ENCODE measurements at places on chromosomes 2 and 18.

DNA sequence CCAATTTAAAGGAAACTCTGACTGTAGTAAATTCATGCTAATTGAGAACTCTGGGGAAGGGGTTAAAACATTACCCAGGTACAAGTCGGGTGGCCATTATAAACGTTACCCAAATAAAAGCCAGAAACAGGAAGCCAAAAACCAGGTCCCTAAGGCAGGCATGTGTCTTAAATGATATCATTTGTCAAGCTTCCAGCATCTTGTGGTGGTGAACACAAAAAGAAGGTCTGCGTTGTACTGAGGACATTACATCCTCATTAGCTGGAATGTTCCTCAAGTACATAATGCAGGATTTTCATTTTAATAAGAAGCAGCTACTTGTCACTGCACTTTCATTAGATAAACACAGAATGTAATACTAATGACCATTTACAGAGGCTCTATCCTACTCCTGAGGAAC lies 10.9 kb downstream of the PTGR3 start:
- no peak overlapping the region for H3K27ac ChIP-seq
- H3K4me1 ChIP-seq, result peaks cover 45% of the 10 kb centered on the region
- no peaks in the 10 kb centered on the region for H3K27me3 ChIP-seq
- no peak overlapping the region for H3K4me3 ChIP-seq
- peaks cover 32% of the 10 kb centered on the region for H3K36me3 ChIP-seq

- H3K36me3 ChIP-seq, result no peaks in the 10 kb centered on the region
- DNase-seq, result no peak
- H3K27ac ChIP-seq, result no peak overlapping the region
- H3K27me3 ChIP-seq, result peaks cover 12% of the 10 kb centered on the region
These were observed 259.4 kb upstream of the ID2 start for GRCh38 chr2:8422450-8422800.

DNA sequence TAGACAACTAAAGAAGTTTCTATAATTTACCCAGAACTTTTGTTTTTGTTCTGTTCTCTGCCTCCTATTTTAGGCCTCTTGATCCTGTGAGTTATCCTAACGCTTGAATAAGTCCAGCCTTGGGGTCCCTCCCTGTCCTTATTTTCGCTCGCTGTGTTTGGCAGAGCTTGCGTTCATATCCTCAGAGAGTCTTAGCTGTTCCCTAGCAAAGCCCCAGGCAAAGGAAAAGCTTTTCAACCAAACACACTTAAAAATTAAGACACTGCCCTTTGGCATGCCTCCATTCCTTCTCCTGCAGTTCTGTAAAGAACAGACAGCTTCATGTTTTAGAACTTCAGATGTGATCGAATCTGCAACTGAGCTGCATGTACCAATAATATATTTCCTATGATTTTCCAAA lies 517.2 kb downstream of the SUCLG1 start:
- no peaks in the 10 kb centered on the region for H3K27me3 ChIP-seq
- no peaks in the 10 kb centered on the region for H3K4me1 ChIP-seq
- no peak for DNase-seq

GRCh38 chr2:1802046-1802445 lies 57.7 kb upstream of the PXDN start:
- peaks cover 6% of the 10 kb centered on the region for H3K4me1 ChIP-seq
- no peak overlapping the region for H3K4me3 ChIP-seq
- H3K27me3 ChIP-seq, result no peaks in the 10 kb centered on the region
- no peak for DNase-seq
- H3K36me3 ChIP-seq, result no peaks in the 10 kb centered on the region

DNA sequence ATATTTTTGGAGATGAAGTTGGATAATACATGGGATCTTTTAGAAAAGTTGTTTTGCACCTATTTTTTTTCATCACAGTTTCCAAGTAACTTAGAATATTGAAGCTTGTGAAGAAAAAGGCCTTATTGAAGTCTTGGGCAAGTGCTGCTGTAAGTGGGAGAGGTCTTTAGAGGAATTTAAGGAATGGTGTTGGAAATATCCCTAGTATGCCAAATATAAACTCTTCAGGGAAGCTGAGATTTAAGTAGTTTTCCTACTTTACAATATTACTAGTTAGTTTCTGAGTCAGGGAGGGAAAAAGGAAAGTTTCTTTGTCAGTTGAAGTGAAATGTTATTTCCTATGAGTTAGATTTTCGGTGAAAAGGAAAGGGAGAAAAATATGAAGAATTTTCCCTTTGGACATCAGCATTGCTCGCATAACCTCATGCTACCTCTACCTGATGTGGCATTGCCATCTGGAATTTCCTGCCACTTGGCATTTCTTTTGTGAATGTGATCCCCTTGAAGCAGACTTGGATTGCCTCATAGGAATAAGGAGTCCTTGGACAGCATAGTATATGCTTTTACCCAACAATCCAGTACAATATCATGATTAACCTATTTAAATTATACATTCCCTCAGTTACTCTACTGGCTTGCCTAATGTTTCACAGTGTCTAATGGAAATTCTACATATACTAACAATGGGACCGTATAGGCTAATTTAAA lies 12.1 kb downstream of the PLEKHH2 start:
- H3K27me3 ChIP-seq, result no peaks in the 10 kb centered on the region
- H3K27ac ChIP-seq, result no peak overlapping the region
- H3K4me3 ChIP-seq, result no peak overlapping the region
- no peaks in the 10 kb centered on the region for H3K36me3 ChIP-seq

DNA sequence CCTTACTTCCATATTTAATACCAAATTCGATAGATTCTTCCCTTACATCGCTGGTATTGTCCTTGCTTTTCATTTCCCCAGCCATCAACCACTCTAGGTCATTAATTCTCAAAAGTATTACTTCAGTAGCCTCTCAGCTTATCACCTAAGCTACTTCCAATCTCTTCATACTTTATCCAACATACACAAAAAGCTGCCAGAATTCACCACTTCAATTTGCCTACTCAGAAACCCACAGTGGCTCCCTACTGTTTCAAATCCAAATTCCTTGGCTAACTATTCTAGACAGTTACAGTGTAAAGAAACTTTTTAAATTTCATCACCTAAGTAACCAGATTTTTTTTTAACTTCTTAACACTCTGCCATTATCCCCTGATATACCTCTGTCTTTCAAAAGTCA lies 4.7 kb downstream of the SLC25A12 start:
- no peaks in the 10 kb centered on the region for H3K36me3 ChIP-seq
- no peak overlapping the region for H3K4me3 ChIP-seq
- H3K27ac ChIP-seq, result no peak overlapping the region

DNA sequence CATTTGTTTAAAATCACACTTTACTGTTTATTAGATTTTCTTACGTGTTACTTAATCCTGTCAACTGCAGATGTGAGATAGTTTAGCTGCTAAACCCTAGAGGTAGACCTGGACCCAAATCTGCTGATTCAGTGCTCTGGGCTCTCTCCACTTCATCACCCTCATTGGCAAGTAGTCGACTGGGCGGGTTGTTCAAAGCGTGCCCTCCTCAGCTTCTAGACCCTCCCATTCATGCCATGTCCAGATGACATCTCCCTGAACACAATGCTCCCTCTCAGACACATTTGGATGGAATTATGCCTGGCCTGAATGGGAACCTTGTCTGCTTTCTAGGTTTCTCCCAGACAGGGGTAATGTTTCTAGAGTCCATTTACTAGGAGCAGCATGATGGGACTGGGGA lies 43.7 kb downstream of the RPIA start:
- no peak overlapping the region for H3K4me3 ChIP-seq
- no peak for DNase-seq
- peak overlapping the region; percentile 74 for H3K27ac ChIP-seq
- no peaks in the 10 kb centered on the region for H3K4me1 ChIP-seq

DNA sequence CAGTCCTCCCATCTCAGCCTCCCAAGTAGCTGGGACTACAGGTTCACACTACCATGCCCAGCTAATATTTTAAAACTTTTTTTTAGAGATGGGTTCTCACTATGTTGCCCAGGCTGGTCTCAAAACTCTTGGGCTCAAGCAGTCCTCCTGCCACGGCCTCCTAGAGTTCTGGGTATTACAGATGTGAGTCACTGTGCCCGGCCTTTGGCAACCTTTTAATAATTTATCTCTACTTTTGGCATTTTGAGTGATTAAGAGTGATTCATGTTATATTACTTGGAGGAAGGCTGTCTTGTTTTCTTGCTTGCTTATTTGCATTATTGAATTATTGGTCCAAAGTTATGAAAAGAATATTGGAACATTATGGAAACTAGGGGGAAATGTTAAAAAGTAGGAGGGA lies 24.3 kb downstream of the NCOA1 start:
- DNase-seq, result no peak
- no peak overlapping the region for H3K4me3 ChIP-seq
- no peaks in the 10 kb centered on the region for H3K36me3 ChIP-seq
- H3K27ac ChIP-seq, result no peak overlapping the region

DNA sequence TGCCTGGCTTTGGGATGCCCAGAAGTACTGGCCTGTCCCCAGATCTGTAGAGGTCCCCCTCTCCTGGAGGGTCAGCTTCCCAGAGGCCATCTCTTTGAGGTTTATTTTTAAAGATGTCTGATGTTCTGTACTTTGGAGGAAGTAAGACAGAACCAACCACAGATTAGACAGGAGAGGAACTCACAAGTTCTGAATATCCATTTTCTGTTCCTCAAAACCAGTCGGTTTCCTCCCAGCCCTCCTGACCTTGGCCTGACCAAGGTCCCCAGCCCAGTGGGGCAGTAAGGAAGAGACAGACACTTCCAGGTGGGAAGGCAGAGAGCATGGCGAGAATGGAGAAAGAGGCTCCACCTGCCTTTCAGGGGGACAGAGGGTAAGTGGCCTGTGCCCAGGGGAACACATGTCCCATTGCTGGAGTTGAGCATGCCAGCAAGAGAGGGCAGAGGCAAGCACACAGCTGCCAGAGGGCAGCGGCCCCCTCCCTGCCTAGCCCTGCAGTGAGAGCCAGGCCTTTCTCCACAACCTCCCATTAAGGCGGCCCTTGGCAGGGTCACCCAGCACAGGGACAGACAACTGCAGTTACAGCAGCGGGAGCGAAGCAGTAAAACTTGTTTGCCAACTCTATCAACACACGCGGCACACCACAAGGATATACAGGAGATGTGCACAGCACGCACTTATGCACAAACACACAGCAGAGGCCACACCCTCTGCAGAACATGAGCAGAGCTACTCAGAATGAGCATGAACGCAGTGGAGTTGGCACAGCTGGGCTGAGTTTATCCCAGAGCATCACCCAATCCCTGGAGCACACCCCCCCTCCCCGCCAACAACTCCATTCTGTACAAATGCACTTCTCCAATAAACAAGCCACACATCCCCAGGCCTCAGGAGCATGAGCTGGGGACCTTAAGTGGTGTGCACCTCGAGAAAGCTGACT lies 18.5 kb upstream of the SEMA4C start:
- no peak for DNase-seq
- peak overlapping the region; percentile 84 for H3K27ac ChIP-seq
- peaks cover 69% of the 10 kb centered on the region for H3K4me1 ChIP-seq
- H3K4me3 ChIP-seq, result no peak overlapping the region
- H3K27me3 ChIP-seq, result no peaks in the 10 kb centered on the region

DNA sequence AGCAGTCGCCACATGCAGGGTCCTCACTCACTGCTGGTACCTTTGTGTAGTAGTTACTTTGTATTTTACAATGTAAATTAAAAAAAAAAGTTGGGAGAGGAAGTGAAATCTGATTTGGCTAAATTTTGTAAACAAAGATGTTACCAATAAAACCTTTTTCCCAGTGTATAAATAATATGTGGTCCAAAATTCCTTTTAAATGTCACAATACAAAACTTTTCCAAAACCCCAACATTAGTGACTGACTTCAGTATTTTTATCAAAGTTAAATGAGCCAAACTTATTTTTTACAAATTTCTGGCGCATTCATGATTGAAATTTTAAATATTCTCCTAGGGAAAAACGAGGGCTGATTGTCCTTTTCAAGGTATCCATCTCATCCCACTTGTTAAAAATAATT lies 239.9 kb downstream of the AGAP1 start:
- no peak for DNase-seq
- H3K27ac ChIP-seq, result peak overlapping the region; percentile 60
- no peaks in the 10 kb centered on the region for H3K36me3 ChIP-seq
- H3K4me3 ChIP-seq, result no peak overlapping the region
- H3K4me1 ChIP-seq, result no peaks in the 10 kb centered on the region
- no peaks in the 10 kb centered on the region for H3K27me3 ChIP-seq
